ENCODE measurements at places on chromosomes 4 and X. TPM values are rescaled to one million over a fixed set of nuclear protein-coding genes. Genes with fewer than 3 reads are reported as not detected.

GRCh38 chr4:168646001-168646768 lies 149.3 kb downstream of the PALLD start:
- no peaks in the 10 kb centered on the region for H3K27me3 ChIP-seq
- no peak overlapping the region for H3K4me3 ChIP-seq
- H3K36me3 ChIP-seq: no peaks in the 10 kb centered on the region
- DNase-seq: no peak
- no peak overlapping the region for H3K27ac ChIP-seq
- no peaks in the 10 kb centered on the region for H3K4me1 ChIP-seq

DNA sequence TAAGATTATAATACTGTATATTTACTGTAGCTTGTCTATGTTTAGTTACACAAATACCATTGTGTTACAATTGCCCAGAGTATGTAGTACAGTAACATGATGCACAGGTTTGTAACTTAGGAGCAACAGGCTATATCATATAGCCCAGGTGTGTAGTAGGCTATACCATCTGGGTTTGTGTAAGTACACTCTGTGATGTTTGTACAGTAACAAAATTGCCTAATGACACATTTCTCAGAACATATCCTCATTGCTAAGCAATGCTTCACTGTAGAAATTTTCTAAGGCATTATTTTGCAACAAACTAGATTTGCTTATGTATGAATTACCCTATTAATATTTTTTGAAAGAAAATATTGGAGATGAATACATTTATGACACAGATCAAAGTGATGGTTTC lies 1390.9 kb downstream of the C4orf33 start:
- no peak for DNase-seq
- no peaks in the 10 kb centered on the region for H3K36me3 ChIP-seq
- no peak overlapping the region for H3K4me3 ChIP-seq
- H3K4me1 ChIP-seq: no peaks in the 10 kb centered on the region
- H3K27me3 ChIP-seq: no peaks in the 10 kb centered on the region
- H3K27ac ChIP-seq: no peak overlapping the region

GRCh38 chr4:103021120-103021519 lies 1.6 kb upstream of the SLC9B1 start:
- no peaks in the 10 kb centered on the region for H3K36me3 ChIP-seq
- no peak overlapping the region for H3K27ac ChIP-seq
- no peaks in the 10 kb centered on the region for H3K27me3 ChIP-seq
- no peaks in the 10 kb centered on the region for H3K4me1 ChIP-seq

DNA sequence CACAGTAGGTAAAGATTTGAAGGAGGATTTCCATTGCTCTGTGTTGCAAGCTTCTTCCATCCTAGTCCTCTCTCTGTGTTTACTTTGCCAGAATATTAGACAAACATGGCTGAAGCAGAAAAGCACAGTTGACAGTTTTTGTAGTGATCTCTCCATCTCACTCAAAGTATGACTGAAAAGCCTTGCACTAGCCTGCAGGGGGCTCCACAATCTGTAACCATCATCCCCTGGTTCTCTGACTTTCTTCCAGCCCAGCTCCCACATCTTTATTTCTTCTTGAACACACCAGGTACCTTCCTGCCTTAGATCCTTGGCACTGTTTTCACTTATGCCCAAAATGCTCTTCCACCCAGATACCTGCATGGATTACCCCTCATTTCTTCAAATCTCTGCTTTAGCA lies 34.1 kb upstream of the HHIP start:
- no peak overlapping the region for H3K27ac ChIP-seq
- H3K4me1 ChIP-seq: no peaks in the 10 kb centered on the region
- no peak overlapping the region for H3K4me3 ChIP-seq
- no peaks in the 10 kb centered on the region for H3K36me3 ChIP-seq

GRCh38 chrX:24646745-24647182 lies 383 bp downstream of the PCYT1B start:
- H3K27me3 ChIP-seq: no peaks in the 10 kb centered on the region
- DNase-seq: no peak
- H3K27ac ChIP-seq: no peak overlapping the region
- H3K4me3 ChIP-seq: peak overlapping the region; percentile 23
- H3K36me3 ChIP-seq: no peaks in the 10 kb centered on the region
- peaks cover 4% of the 10 kb centered on the region for H3K4me1 ChIP-seq

Gene PLP1
- total RNA-seq: 2.0 TPM

Gene FOXR2
- not detected for total RNA-seq

Gene L1CAM
- total RNA-seq: 4.2 TPM

Gene ZNF827
- 9.5 TPM for total RNA-seq

Measured in heart left ventricle (tissue), 16 donors.